ENCODE measurements at places on chromosomes 7 and 10.

DNA sequence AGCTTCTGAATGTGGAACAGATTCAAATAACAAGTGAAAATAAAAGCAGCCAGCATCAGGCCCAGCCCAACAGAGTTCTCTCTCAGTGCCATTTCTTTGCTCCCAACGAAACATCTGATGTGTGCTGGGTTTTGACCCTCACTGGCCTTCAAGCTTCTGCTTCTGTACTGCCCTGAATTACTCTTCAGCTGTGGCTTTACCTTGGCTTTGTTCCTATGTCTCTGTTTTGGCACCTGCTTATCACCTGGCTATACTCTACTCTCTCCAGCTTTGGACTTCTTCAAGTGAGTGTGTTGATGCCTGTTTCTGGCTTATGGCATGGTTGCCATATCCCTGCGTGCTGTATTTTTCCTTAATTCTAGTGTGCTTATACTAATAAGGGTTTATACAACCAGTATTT, 768.3 kb downstream of the SORCS1 start:
- DNase-seq, result no peak

DNA sequence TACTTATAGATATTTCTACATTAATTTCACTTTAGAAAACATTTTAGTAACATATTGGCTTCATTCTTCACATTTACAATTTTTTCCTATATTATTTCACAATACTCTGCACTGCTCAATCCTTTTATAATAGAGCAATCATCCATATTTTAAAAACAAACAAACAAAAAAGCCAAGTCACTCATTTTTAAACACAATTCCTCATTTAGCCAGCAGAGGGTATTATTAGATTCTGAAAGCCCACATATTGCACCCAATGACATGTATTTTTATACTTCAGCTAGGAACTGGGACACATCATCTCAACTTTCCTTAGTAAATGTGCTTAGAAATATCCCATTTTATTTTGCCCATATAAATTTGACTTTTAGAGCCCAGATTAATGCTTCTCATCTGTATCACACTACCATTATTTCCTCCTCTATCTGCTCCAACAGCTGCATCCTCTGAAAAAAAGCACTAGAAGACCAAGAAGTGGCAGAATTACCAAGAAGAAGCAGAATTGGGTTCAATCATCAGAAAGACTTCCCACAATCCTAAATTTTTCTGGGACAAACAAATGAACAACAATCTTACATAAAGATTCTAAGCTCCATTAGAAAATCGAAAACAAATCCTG, 29.5 kb downstream of the CTNNA3 start:
- no peak for DNase-seq

DNA sequence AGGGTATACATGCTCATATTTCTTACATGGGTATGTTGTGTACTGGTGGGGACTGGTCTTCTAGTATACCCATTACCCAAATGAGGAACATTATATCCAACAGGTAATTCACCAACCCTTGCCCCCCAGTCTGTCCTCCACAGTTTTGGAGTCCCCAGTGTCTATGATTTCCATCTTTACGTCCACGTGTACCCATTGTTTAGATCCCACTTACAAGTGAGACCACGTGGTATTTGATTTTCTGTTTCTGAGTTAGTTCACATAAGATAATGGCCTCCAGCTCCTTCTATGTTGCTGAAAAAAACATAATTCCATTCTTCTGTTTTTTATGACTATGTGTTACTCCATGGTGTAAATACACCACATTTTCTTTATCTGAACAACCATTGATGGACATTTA, 49.3 kb upstream of the CYP2C9 start:
- DNase-seq, result no peak

- no peak for DNase-seq
These were observed 58.0 kb upstream of the IL6 start for GRCh38 chr7:22668971-22669401.

GRCh38 chr10:87861566-87861952, 1.8 kb downstream of the KLLN start:
- DNase-seq, result peak; percentile 73

DNA sequence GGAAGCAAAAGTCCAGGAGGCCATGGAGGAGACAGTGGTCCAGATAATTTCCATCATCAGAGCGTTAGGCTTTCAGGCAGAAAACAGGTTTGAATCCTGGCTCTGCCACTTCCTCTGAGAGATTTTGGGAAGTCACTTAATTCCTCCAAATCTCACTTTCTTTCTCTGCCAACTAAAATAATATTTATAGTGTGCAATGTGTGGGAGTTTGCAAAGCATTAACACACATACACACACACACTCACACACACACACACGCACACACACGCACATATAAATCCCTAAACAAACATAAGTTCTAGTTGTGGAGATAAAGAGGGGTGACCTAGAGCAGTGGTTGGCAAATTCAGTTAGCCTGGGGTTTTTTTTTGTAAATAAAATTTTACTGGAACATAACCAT, 84.8 kb downstream of the TRIL start:
- no peak for DNase-seq

DNA sequence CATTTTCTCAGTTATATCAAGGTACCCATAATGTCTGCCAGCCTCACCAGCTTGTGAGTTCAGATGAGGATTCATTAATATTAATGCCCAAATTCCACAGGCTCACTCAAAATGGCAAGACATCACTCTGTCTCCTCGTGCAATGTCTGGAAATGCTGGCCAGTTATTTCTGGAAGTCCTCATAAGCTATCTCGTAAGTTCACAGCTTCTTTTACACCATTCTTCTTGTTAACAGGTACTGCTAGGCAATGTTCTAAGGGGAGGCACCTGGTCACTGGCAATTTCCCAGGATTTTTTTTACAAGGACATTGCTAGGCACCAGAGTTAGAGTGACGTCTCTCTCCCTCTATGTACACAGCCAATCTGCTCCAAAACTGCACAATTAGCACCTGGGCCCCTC, 80.2 kb upstream of the SEMA3C start:
- no peak for DNase-seq

DNA sequence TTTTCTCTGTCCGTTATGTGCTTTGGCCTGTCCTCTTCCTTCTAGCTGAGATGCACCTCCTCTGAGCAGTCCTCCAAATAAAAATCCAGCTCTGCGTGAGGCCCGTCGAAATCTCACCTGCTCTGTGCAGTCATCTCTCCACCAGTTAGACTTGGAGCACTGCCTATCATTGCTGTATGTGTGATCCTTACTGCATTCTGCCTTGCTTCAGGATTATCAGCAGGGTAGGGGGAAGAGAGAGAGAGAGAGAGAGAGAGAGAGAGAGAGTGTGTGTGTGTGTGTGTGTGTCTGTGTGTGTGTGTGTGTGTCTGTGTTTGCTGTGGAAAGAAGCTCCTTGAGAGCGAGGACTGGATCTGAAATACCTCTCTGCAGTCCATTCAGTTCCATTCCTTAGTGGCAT, 129.4 kb downstream of the CCNY start:
- no peak for DNase-seq

- no peak for DNase-seq
These were observed 132.3 kb upstream of the C7orf33 start for GRCh38 chr7:148458263-148458662.

GRCh38 chr10:126787201-126787600, 116.7 kb upstream of the C10orf90 start:
- DNase-seq, result no peak

DNA sequence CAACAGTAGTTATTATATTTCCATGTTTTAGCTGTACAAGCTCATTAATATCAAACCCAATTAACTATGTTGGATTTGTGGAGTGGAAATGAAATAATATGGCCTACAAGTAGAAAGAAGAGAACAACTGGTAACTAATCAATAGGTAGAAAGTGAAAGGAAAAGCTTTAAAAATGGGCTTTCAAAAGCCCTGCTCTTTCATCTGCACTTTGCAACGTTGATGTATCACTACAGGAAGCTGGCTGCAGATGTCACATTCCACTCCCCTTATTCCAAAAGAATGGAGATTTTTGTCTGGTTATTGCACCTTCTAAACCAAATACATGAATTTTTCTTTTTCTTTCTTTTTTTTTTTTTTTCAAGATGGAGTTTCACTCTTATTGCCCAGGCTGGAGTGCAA, 11.7 kb upstream of the MKI67 start:
- DNase-seq, result no peak

DNA sequence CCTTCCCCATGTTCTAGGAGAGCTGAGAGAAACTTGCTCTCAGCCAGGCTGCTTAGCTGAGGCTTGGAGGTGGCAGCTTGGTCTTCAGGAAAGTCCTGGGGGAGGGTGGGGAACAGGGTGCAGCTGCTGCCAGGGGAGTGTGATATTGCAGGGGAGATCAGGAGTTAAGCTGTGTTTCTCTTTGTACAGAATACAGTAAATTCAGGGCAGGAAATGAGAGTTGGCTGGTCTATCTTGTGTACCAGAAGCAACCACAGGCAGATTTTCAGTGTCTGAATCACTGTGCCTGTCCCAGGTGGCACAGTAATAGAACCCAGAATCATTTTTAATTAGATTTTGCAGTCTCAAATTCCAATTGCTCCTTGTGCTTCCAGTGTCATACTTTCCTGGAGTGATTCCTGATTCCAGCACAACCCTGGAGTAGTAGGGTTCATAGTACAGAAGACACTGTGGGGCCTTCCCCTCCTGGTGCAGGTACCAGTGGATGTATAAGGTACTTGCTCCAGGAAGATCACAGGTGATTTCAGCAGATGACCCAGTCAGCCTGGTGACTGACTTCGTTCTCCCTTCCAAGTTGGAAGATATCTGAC, 94.0 kb upstream of the TARP start:
- DNase-seq, result no peak

GRCh38 chr10:43220657-43221418, 46.0 kb downstream of the RASGEF1A start:
- DNase-seq, result no peak

DNA sequence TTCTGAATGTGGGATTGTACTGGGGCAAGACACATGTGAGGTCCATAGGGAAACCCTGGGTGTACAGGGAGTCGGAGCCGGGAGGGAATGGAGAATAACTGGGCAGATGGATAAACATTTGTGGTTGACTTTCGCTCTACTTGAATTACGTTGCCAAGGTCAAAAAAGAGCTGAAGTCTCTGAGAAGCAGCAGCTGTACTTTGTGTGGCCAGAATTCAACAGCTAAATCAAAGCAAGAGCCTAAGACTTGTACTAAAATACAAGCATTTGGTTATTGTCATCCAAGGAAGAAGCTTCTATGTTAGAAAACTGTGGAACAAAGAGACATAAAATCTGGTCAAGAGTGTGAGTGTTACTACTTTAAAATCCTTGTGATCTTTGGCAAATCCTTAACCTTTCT, 457.2 kb downstream of the ARL4A start:
- DNase-seq, result no peak

- DNase-seq, result no peak
These were observed 69.3 kb upstream of the DNAJB6 start for GRCh38 chr7:157267516-157267915.

DNA sequence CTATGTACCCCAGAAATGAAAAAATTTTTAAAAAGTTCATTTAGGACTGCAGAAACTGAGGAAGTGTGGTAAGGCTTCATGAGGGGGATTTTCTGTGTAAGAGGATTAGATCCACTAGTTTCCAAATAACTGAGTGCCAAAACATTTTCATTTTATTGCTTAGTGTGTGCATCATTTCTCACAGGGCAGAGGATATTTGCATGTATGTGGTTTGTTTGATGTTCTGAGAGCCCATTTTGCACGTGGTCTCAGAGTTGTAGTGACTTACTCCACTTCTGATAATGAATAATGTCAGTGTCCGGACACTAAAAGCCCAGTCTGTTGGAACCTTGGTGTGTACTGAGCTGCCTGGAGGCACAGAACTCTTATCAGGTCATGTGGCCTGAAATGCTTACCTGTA, 299.9 kb downstream of the AUTS2 start:
- no peak for DNase-seq

- DNase-seq, result no peak
These were observed 96.8 kb upstream of the PHYHIPL start for GRCh38 chr10:59079386-59080226.

- DNase-seq, result peak; percentile 56
These were observed 13.0 kb upstream of the STK31 start for GRCh38 chr7:23696916-23697441.

DNA sequence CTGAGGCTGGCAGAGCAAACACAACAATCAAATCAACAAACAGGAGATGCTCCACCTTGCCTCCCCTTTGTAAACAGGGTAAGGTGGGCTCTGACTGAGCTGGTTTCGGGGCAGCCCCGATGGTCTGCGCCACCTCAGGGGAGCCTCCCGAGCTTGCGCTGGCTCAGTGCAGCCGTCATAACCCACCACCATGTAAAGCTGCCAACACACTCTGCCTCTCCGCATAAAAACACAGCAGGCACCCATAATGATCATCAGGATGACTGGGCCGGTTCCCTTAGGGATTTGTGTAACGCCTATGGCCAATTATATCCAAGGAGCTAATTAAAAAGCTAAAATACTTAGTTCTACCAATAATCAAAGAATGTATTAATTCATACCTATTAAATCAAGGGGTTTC, 124.5 kb downstream of the PRPF18 start:
- no peak for DNase-seq

DNA sequence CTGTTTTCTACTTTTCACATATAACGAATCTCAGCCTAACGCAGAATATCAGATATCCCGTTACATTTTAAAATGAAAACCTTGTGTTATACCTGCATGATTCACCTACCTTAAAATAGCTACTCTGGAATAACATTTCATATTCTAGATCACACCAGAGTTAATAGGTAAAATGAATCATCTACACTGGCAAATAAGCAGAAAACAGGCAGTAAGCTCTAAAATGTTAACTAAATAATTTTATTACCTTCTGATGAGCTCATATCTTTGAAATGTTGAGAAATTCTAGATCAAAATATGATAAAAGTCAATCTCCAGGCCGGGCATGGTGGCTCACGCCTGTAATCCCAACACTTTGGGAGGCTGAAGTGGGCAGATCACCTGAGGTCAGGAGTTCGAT, 71.3 kb downstream of the CPEB3 start:
- DNase-seq, result no peak

GRCh38 chr10:30384701-30385201, 35.7 kb upstream of the MTPAP start:
- peak; percentile 34 for DNase-seq

- DNase-seq, result no peak
These were observed 252.8 kb downstream of the ELFN1 start for GRCh38 chr7:1922870-1923236.

DNA sequence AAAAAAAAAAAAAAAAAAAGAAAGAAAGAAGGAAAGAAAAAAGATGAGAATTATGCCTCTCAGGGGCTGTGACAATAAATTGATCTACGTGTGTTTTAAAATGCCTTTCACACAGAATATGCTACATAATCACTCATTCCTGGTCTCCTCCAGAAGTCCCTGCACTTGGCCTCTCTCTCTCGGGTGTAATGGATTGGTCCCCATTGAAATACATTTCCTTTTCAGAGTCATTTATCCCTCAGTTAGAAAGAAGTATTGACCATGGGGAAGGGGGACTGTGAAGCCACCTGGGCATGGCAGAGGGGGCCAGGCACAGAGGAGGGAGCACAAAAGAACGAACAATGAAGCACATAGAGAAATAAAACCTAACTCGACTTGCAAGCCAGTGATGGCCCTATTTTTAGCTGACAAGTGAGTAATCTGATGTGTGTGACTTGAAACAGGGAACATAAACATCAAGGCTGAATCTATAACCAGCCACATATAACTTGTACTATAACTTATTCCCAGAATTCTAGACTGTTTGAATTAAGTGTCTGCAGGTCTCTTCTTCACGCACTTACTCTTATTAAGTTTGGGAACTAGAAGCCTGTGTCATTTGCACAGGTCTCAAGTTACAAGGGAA, 490.8 kb downstream of the KCNMA1 start:
- no peak for DNase-seq

- DNase-seq, result no peak
These were observed 8.2 kb downstream of the KCNIP2 start for GRCh38 chr10:101835362-101835761.
